ENCODE measurements at places on chromosomes 13 and 19.
A peak's percentile ranks its signal among the peaks of the same experiment; 100 is the strongest.

GRCh38 chr13:76822698-76823267, 63.4 kb downstream of the KCTD12 start:
- peak; percentile 40 for DNase-seq

GRCh38 chr13:77599351-77599750, 63.8 kb downstream of the SCEL start:
- no peak for DNase-seq

GRCh38 chr13:90091611-90092010, 1255.9 kb upstream of the MIR17HG start:
- no peak for DNase-seq

- no peak for DNase-seq
Observed at GRCh38 chr13:36796052-36796451, 23.0 kb upstream of the RFXAP start.

DNA sequence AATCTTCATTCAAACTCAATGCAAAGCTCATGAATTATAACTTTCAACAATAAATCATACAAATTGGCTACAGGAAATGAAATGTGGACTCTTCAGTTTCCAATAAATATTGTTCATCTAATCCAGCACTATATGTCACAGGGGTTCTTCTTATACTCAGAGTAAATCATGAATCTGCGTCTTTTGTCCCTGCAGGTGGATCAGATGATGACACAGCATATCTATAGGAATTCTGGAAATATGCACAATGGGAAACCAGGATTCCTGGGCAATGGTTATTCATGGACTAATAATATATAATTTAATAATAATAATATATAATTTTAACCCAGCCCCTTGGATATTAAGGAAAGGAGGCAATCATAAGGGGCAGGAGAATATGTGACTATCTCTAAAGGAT, 8.4 kb downstream of the ZNF573 start:
- no peak for DNase-seq

DNA sequence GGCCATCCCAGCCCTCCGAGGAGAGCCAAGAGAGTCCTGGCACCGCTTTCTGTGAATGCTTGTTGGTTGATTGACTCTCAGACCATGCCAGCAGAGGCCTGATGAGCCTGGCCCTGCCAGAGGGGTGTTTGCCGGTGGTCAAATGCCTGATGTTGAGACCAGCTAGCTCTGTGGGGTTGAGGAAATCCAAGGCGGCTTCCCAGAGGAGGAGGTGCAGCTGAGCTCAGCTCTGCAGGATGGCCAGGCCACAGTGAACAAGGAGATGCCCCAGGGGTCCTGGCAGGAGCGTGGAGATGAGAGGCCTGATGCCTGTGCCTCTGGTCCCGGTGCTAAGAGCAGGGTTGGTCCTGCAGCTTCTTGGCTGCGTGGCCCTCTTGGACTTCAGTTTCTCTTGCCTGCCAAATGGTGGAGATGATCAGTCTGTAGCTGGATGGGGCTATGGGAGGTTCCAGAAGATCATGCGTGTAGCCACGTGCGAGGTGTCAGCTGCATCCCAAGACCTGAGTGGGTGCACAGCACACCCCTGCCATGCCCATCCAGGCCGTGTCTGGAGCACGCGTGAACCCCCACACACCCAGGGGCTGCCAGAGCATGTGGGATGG, 16.8 kb downstream of the NFIC start:
- no peak for DNase-seq

GRCh38 chr19:23345838-23346237, 49.4 kb downstream of the ZNF91 start:
- no peak for DNase-seq

- no peak for DNase-seq
Observed at GRCh38 chr19:703651-704446, 4.9 kb upstream of the PALM start.

All from GM04504 (cell line).